IMR-90 (cell line): ENCODE measurements at places on chromosomes 5 and 9. TPM values are rescaled to one million over a fixed set of nuclear protein-coding genes. Genes with fewer than 3 reads are reported as not detected.

Gene TSSK1B
- 0.03 TPM in 1 of 2 replicates, not detected in the other for polyA plus RNA-seq

Gene GRXCR2
- not detected in 2 replicates for polyA plus RNA-seq

Gene PCDHA8
- 0.02 TPM in 1 of 2 replicates, not detected in the other for polyA plus RNA-seq

Gene F2RL2
- polyA plus RNA-seq: 30.9 and 32.8 TPM in 2 replicates

Gene IL3
- not detected in 2 replicates for polyA plus RNA-seq

- no peak for DNase-seq
Observed at GRCh38 chr9:8872802-8873201, 1073.2 kb upstream of the DMAC1 start.

GRCh38 chr5:18497089-18497488 is 862.8 kb downstream of the TAF11L14 start:
- no peak for DNase-seq

GRCh38 chr5:9423571-9423970 is 122.3 kb downstream of the SEMA5A start:
- DNase-seq: peak; percentile 69

DNA sequence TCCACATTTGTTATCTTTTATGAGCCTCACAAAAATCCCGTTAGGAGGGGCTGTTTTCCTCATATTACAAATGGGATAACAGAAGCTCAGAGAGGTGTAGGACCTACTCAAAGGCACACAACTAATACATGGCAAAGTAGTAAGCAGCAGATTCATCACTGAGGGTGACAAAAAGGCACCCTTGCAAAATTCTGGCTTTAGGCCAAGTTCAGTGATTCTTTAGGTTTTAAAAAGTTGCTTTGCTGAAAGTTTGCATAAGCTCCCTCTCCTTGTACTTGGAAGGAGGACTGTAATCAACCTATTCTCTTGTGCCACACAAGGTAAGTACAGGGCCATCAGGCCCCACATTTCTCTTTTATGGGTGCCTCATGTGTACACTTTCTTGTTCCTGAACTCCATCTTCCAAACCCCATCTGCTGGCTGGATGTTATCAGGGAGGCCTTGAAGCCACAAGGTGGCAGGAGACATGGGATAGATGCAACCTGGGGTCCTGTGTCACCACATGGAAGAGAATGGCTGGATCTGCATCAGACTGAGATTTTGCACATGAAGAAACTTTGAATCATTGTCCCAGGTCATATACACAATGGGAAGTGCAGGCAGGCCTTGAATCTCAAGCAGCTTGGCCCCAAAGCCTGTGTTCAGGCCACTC is 311.6 kb downstream of the MSX2 start:
- DNase-seq: no peak
